MCF 10A (cell line): ENCODE measurements at places on chromosomes 5 and 9.

- peak; percentile 61 for DNase-seq
Measured at GRCh38 chr9:111645806-111646205, 14.7 kb downstream of the DNAJC25 start.

GRCh38 chr9:2116073-2116472, 100.9 kb downstream of the SMARCA2 start:
- DNase-seq, result peak; percentile 21

- DNase-seq, result no peak
Measured at GRCh38 chr5:170628691-170629565, 125.1 kb downstream of the KCNIP1 start.

- DNase-seq, result no peak
Measured at GRCh38 chr5:76425928-76426804, 23.1 kb downstream of the IQGAP2 start.

GRCh38 chr9:38022203-38022895, 46.7 kb downstream of the SHB start:
- DNase-seq, result no peak

DNA sequence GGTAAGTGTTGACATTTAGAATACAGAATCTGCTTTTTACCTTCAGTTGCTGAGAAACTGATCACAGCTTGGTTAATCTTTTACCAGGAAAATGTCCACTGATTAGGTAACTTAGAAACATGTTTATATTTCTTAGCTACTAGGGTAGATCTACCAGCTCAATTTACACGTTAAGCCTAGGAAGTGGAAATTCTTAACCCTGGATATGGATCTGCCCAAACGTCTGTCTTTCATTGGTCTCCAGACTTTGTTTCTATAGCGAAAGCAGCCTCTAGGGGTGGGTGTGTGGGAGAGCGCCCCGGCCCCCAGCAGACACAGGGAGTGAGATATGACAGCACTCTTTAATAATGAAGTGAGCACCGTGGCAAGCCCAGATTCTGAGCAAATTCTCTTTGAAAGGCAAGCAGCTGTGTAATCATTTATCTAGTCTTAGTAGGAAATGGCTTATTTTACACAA, 141.6 kb upstream of the ZNF608 start:
- no peak for DNase-seq

GRCh38 chr5:2891781-2892180, 140.3 kb upstream of the IRX2 start:
- DNase-seq, result no peak

GRCh38 chr9:5799314-5799713, 33.6 kb downstream of the ERMP1 start:
- DNase-seq, result peak; percentile 55

DNA sequence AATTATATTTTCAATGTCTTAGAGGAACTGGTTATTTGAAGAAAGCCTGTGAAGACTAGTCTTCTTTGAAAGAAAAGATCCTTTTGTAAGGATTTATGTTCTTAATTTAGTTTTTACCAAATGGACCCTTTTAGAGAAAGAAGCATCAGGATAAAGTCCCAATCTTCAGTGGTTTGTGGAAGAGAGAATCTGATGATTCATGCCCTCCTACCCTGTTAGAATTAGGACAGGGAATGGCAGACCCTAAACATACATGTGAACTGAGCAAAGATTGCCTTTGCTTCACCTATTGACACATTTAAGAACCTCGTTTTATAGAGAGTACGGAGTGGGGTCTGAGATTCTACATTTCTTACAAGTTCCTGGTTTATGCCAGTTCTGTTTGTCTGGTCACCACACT, 20.1 kb upstream of the TMEFF1 start:
- no peak for DNase-seq

GRCh38 chr5:134552301-134552700, 26.8 kb downstream of the JADE2 start:
- DNase-seq, result peak; percentile 81

- DNase-seq, result no peak
Measured at GRCh38 chr5:133261993-133262392, 210.2 kb downstream of the HSPA4 start.

DNA sequence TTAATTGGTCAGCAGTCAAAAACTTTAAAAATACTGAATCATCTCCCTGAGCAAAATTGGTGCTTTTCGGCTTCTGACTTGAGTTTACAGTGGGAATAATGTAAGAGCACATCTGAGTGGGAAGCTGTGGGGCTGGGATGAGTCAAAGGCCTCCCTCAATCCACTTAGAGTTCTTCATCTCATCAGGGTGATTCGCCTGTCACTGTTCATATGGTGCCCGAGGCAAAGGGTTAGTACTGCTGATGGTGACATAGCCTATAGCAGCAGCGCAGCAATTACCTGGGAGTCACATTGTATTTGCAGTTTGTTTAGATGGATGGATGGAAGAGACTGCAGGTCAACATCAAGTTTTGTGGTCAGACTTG, 113.8 kb upstream of the ZNF608 start:
- no peak for DNase-seq

- peak; percentile 35 for DNase-seq
Measured at GRCh38 chr9:12719431-12719830, 26.2 kb downstream of the TYRP1 start.

GRCh38 chr9:87569518-87569917, 71.9 kb downstream of the DAPK1 start:
- DNase-seq, result no peak

DNA sequence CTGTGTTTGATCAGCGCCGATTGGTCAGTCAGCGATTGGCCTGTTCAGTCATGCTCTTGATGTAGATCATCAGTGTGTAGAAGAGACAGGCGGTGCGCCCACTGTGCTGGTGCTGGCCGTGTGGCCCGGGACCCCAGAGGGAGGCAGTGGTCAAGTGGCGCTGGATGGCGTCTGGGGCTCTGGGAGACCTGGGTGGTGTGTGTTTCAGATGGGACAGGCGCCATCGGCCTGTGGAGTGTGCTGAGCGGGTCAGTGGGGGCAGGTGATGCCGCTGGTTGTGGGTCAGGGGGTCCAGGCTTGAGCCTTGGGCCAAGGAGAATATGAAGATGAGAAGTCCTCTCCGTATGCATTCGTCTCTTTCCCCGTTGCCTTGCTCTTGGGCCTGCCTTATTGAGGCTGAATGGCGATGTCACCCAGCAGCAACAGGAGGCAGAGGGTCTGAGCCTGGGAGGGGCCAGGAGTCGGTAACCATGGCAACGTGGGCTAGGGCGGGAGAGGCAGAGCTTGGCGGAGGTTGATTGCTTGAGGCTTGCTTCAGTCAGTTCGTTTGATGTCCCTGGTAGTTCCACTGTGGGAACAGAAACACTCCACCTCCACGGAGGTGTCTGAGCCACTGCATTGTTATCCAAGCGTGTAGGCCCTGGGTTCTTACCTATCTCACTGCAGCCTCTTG, 117.8 kb upstream of the CACNA1B start:
- no peak for DNase-seq

GRCh38 chr5:79120221-79120620, 8.6 kb downstream of the BHMT start:
- peak; percentile 69 for DNase-seq

DNA sequence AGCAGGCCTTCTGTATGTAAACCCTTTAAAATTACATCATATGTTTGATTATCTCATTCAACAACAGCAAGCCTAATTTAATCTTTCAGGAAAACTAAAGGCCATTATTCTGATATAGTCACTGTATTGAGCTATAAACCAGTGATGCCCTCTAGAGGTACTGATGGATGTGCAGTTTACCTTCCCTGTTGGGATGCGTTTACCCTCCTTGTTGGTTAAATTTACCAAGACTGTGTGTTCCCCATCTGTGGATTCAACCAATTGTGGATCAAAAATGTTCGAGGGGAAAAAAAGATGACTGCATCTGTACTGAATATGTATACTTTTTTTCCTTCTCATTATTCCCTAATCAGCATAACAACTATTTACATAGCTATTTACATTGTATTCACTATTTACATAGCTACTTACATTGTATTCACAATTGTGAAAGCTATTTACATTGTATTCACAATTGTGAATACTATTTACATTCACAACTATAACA, 3.7 kb upstream of the BAAT start:
- DNase-seq, result no peak

DNA sequence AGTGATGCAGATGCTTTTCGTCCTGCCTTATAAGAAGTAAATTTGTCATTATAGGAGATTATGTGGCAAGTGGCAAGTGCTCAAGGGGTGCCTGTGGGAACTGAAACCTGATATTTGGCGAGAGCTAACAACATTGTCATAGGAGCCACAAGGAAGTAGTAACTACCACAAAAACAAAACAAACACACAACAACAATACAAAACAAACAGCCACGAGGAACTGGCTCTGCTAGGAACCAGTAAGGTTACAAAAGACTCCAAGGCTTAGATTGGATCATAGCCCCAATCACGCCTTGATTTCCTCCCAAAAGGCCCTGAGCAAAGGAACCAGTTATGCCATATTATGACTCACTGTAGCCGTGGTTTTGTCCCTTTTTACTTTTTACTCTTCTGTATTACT, 1045.2 kb downstream of the CDH12 start:
- peak; percentile 83 for DNase-seq

GRCh38 chr9:74511333-74511732, 14.2 kb downstream of the RORB start:
- no peak for DNase-seq

- no peak for DNase-seq
Measured at GRCh38 chr9:27800159-27800558, 226.9 kb upstream of the C9orf72 start.

- no peak for DNase-seq
Measured at GRCh38 chr9:134396258-134396742, 70.0 kb downstream of the RXRA start.

- no peak for DNase-seq
Measured at GRCh38 chr5:4017076-4017803, 421.6 kb downstream of the IRX1 start.

DNA sequence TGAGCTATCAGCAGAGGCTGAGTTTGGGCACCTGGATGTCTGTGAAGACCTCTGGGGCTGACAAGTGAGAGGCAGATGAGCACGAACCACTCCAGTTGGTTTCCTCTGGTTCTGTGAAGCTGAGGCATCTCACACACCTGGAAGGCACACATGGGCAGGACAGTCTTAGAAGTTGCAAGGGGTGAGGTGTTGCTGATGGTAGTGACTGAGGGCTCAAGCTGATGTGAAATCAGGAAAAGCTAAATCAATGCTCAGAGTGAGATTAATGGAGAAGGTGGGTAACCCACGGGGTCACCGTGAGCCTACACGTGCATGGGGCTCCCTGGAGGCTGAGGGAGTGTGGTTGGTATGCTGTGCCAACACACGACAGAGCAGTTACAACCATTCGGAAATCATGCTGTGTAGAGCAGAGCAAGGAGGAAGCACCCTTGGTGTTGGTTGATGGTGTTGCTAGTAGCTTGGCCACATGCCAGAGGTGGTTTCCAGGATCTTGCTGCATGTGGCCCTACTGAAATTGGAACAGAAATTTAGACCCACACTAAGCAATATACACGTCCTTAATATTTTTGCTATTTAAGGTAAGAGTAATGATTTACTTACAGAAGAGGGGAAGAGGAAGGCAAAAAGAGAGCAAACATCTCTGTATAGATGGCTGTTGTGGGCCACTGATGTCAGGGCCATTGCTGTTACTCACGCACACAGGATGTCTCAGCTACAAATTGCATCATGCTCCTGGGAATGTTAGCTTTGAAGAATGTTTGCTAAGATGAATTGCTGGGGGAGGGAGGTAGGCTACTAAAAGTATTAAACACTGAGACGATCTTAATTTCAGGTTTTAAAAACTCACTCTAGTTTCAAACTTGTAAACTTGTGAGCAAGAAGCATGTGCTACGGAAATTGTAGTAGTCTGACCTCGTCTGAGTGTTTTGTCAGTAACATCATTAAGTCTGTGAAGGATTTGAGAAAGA, 170.5 kb downstream of the ARHGEF28 start:
- peak; percentile 90 for DNase-seq

GRCh38 chr5:129773376-129773775, 25.5 kb downstream of the MINAR2 start:
- DNase-seq, result no peak

DNA sequence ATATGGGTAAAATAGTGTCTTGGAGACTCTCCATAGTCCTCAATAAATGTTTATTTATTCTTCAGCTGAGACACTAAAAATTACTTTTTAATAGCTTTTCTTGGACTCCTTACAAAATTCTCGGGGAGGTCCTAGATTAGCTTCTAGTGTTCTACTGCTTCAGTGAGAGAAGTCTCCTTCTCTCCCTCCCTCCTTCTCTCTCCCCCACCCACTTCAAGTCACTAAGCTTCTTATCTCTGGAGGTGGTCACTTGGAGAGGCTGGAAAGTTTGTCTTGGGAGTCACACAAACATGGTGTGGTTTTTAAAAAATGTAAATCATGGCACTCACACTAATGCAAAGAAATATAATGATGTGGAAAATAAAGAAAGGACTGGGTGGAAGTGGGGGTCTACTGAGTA, 64.1 kb downstream of the SEMA6A start:
- DNase-seq, result no peak

GRCh38 chr9:134747951-134748489, 106.4 kb downstream of the COL5A1 start:
- DNase-seq, result no peak

DNA sequence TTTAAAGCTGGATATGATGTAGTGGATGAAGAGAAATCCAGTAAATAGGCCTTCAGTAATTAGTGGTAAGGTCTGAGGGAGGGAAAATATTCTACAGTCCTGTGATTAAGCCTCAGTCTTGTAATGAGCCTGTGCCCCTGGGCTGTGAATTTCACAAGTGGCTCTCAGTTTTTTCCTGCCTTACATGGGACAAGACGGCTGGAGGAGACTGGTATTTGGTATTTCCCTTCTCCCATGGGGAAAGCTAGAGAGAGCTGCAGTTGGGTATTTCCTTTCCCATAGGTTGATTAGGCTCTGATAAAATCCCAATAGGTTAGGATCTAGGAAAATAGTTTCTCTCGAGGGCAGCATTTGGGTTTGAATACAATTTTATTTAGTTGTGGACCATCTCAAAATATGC, 62.2 kb upstream of the GNA14 start:
- DNase-seq, result peak; percentile 27

GRCh38 chr5:154447089-154447725, 1.4 kb downstream of the SAP30L start:
- DNase-seq, result no peak

GRCh38 chr9:114102484-114102883, 3.4 kb upstream of the KIF12 start:
- DNase-seq, result no peak

GRCh38 chr5:143592648-143593047, 189.2 kb upstream of the NR3C1 start:
- peak; percentile 50 for DNase-seq

DNA sequence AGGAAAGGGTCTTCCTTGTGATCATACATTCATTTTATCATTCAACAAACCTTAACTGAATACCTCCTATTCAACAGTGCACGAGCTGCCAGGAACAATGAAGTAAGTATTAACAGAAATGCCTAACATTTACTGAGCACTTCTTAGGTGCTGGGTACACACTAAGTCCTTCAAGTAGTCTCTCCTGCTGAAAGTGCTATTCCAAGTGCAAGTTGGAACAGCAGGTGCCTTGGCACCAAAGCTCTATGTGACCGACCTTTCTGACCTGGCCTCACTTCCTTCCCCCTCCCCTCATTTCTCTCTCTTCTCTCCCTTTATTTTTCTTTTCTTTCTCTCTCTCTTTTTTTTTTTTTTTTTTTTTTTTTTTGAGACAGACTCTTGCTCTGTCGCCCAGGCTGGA, 94.5 kb downstream of the GRIA1 start:
- DNase-seq, result no peak
